ENCODE measurements at places on chromosomes 16 and 17. TPM values are rescaled to one million over a fixed set of nuclear protein-coding genes. Genes with fewer than 3 reads are reported as not detected.

Gene MBTD1
- total RNA-seq = 5.1 TPM

Gene AIPL1
- total RNA-seq = not detected

Gene MT1H
- not detected for total RNA-seq

Gene CD2BP2
- total RNA-seq = 70.6 TPM

Gene BRICD5
- total RNA-seq = 1.5 TPM

Gene KAT2A
- 48.5 TPM for total RNA-seq

Gene BRD7
- total RNA-seq = 60.5 TPM

Gene DGKE
- 3.4 TPM for total RNA-seq

Gene SCARF1
- 0.43 TPM for total RNA-seq

Gene DDX5
- total RNA-seq = 623 TPM

Gene CES5A
- not detected for total RNA-seq

Gene ERN2
- not detected for total RNA-seq

Gene ZACN
- total RNA-seq = 0.17 TPM

Gene TNFSF12
- total RNA-seq = 11.1 TPM
